ENCODE measurements at places on chromosomes 12 and 14.

DNA sequence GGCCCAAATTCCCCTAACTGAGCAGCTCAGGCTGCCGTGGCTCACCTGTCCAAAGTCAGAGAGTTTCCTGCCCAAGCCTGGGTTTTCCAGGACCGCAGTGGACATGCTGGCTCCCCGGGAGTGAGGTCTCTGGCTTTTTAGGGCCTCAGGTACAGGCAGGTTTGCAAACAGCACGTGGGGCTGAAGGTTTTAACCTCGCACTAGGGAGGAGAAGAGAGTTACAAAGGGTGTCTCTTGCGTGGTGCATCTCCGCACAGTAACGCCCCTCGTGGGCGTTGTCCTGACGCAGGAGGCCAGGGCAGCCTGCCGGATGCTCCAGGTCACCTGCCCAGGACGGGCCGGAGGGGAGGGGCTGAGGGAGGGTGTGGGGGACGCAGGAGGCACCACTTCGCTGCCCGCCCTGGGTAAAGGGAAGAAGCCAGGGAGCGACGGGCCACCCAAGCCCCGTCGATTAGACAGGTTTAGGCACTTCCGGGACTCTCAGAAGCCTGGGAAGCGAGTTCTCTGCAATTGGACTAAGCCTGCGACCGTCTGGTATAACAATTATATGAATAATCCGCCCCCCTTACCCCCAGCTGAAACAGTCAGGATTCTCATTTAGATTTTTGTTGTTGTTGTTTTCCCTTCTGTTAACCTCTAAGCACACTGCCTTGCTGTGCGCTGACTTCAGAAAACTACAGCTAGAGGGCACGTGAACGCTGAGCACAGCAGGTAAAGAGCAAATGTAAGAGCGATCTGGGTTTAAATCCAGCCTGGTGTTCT lies at the start of gene PAH:
Gene PAH (minus strand): TSS at position 219 of the 762 bp plus-strand sequence. CDS start 114 bp downstream, at position 105.
- DNase-seq = no peak

DNA sequence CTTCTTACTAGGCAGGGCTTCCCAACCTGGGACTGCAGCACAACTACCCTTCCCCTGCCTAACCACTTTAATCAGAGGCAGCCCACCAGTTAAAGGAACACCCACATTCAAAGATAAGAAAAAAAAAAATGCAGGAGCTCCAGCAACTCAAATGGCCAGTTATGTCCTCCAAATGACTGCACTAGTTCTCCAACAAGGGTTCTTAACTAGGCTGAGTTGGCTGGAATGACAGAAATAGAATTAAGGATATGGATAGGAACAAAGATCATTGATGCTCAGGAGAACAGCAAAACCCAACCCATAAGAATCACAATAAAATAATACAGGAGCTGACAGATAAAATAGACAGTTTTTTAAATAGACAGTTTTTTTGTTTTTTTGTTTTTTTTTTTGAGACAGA lies 154.2 kb downstream of the PLCZ1 start:
- no peak for DNase-seq

DNA sequence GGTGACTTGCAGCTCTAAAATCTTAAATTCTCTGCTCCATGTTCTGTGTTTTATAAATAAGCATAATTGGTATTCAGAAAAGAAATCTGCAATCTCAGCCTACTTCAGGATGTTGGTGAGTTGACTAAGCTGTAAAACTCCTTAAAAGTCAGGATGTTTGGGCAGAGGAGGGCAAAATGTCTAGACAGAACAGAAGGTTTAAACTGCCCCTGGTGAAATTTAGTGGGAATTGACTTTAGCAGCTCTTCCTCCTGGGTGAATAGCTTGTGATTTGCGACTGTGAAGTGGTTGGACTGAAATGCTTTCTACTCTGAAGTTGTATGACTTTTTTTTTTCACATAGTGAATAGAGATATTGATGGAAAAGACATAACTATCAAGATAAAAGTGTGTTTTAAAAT lies 85.8 kb downstream of the CAND1 start:
- no peak for DNase-seq

GRCh38 chr12:88878295-88878694 lies 298.0 kb upstream of the KITLG start:
- no peak for DNase-seq

- no peak for DNase-seq
Measured at GRCh38 chr12:29640589-29641345, 143.0 kb downstream of the TMTC1 start.

GRCh38 chr14:42469637-42470426 lies 863.2 kb downstream of the LRFN5 start:
- no peak for DNase-seq

- no peak for DNase-seq
Measured at GRCh38 chr12:109346920-109347319, 780 bp upstream of the MYO1H start.

DNA sequence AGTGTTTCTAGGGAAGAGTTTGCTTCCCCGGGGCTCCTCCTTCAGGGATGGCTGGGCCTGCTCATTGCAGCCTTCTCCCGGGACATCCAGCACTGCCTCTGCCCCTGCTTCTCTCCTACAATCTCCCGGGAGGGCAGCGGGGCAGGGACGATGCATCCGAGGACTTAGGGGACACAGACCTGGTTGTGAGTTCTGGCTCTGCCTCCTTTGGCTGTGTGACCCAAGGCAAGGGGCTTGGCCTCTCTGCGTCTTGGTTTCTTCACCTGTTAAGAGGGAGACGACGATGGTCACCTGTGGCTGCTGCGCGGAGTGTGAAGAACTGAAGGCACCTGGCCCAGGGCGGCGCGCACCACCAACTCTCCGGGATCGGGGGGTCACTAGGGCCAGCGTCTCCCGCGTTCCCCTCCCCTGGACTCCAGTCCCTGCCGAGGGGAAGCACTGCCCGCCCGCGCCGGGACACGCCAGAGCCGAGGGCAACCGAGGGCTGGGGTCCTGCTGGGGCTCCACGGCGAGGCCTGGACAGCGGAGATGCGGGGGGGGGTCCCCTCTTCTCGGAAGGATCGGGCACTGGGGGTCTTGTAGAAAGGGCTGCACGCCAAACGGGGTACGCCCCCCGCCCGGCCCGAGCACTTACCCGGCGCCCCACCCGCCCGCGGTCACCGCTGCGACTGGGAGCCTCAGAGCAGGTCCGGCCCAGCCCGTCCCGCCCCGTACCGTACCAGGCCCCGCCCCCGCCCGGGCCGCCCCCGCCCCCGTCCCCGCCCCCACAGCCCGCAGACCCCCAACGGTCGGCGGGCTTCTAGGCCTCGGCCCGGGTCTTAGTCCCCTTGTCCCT lies at the start of gene HVCN1:
Gene HVCN1 (minus strand): TSS at position 670 of the 835 bp plus-strand sequence. CDS start 5,870 bp downstream, outside the sequence.
- DNase-seq = no peak

GRCh38 chr14:23349156-23349845 lies 3.4 kb downstream of the SLC22A17 start:
- no peak for DNase-seq

DNA sequence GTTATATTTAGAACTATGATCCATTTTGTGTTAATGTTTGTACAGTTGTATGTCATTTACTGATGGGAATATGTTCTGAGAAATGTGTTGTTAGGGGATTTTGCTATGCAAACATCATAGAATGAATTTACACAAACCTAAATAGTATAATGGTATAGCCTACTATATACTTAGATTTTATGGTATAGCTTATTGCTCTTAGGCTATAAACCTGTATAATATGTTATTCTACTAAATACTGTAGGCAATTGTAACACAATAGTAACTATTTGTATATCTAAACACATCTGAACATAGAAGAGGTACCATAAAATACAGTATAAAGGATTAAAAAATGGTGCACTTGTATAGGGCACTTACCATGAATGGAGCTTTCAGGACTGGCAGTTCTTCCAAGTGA lies 105.4 kb upstream of the GRIN2B start:
- no peak for DNase-seq

DNA sequence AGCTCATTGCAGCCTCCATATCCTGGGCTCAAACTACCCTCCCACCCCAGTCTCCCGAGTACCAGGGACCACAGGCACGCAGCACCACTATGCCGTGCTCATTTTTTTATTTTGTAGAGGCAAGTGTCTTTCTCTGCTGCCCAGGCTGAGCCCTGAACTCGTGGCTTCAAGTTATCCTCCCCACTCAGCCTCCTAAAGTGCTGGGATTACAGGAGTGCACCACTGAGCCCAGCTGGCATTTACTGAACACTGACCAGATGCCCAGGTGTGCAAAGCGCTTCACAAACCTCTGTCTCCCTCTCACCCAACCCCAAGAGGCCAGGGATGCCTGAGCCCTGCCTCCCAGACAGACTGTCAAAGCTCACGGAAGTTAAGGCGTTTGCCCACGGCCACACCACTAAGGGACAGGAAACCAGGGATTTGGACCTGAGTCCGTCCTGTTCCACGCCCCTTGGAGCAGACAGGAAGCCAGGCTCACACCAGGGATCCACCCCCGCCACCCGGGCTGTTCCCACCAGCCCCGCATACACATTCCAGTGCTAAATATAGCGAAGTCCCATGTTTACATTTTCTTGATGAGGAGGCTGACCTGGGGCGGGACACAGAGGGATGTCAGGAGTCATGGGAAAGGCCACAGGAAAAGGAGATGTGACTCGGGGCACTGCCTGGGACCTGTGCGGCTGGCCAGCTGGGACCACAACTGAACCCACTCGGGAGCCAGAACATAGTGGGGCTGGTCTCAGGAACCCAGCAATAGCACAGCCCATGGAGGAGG lies 51.2 kb downstream of the TESC start:
- DNase-seq = no peak

DNA sequence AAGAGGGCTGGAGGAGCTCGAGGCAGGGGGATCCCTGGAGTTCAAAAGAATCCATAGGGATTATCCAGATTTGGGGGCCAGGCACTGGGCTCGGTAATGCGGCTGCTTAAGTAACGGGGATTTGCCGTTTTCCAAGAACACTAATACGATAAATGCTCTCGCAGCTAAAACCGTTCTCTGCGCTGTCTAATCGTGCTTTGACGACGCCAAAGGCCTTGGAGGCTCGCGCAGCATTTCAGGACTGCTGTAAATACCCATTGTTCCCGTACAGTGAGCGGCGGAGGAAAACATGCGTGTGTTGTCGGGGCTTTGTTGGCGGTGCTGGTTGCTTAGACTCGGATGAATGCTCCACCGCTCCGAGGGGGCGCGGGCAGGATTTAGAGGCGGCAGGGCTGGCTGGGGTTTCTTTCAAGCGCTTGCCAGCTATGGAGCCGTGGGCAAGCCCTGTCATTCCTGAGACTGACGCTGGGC lies 26.2 kb downstream of the DIO3 start:
- no peak for DNase-seq

DNA sequence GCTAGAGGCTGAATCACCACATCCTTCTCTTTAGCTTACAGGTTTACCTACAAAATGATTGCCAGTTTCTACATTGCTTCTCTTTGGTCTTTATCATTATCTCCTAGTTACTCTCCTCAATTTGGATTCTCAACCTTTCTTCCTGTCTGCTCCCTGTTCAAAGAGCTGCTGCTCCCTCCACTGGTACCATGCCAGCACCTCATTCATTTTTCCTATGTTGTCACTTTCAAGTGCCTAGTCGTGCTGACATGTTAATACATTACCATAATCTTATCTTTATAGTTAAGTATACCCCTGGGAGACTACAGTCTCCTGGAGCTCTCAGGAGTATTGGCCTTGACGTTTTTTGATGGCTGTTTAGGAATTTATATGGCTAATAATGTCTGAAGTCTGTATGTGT lies 14.2 kb downstream of the FRS2 start:
- DNase-seq = no peak

DNA sequence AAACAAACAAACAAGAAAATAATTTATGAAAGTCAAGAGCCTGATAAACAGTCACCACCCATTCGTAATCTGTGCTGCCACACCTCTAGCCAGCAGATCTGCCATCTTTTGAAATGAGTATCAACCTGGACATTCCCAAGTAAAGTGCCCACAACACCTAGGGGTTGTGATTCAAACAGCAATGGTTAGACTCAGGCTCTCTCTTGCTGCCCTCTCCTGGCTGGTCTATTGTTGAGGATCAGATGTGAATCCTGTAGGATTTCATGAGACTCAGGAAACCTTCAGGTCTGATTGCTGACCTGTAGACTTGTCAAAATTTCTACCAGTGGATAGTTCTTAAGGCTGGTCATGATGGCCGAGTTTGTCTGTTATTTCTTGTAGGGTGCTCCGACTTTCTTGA lies 26.8 kb downstream of the DGLUCY start:
- no peak for DNase-seq

GRCh38 chr12:15193946-15194345 lies 27.3 kb downstream of the RERG start:
- no peak for DNase-seq
